ENCODE measurements at places on chromosomes 5 and 9. TPM values are rescaled to one million over a fixed set of nuclear protein-coding genes. Genes with fewer than 3 reads are reported as not detected.

Gene FCN1
- not detected for total RNA-seq

Gene PCDHGA6
- 4.8 TPM for total RNA-seq

Gene SPINK7
- total RNA-seq: not detected

Gene CERCAM
- total RNA-seq: 64.2 TPM

Gene PAXX
- total RNA-seq: 13.7 TPM

Gene CYSRT1
- 0.51 TPM for total RNA-seq

Gene TOR1A
- total RNA-seq: 31.5 TPM

Gene TICAM2
- 8.8 TPM for total RNA-seq

Gene QRFP
- total RNA-seq: not detected

Gene ARL14EPL
- not detected for total RNA-seq

Gene ST8SIA4
- total RNA-seq: 0.26 TPM

Gene SLC24A2
- under 0.01 TPM for total RNA-seq

Gene PTRH1
- total RNA-seq: 13.1 TPM

Gene CCDC69
- 4.0 TPM for total RNA-seq

Gene LIFR
- total RNA-seq: 65.1 TPM

Gene NEUROG1
- not detected for total RNA-seq

Gene S1PR3
- 23.1 TPM for total RNA-seq

Gene SH2D3C
- total RNA-seq: not detected

Gene PCSK1
- total RNA-seq: not detected

Gene CATSPER3
- under 0.01 TPM for total RNA-seq

Gene VCAN
- total RNA-seq: 190 TPM

Gene ARPC5L
- 11.0 TPM for total RNA-seq

Gene UNC5A
- not detected for total RNA-seq

Gene ENG
- total RNA-seq: 11.8 TPM
